Mesendoderm (in vitro differentiated cells): ENCODE measurements at places on chromosomes 2 and 18.

GRCh38 chr18:3397031-3397750 is 52.8 kb upstream of the TGIF1 start:
- no peak for DNase-seq

DNA sequence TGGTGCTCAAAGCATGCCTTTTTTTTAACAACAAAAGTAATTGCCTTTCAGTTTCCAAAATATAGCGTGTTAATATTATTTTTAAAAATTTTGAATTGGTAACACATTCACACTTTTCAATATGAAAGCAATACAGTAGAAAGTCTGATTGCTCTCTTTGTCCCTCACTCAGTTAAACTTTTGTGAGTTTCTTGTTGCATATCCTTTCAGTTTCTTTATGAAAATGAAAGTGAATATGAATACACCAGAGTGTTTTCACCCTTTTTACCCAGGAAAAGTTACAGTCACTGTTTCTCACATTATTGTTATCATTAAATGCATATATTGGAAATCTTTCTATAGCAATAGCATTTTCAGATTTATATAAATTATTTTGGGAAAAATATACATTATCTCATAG is 377.4 kb upstream of the CRIM1 start:
- DNase-seq = no peak

- peak; percentile 28 for DNase-seq
Observed at GRCh38 chr2:232925153-232925820, 55.2 kb downstream of the SNORC start.

DNA sequence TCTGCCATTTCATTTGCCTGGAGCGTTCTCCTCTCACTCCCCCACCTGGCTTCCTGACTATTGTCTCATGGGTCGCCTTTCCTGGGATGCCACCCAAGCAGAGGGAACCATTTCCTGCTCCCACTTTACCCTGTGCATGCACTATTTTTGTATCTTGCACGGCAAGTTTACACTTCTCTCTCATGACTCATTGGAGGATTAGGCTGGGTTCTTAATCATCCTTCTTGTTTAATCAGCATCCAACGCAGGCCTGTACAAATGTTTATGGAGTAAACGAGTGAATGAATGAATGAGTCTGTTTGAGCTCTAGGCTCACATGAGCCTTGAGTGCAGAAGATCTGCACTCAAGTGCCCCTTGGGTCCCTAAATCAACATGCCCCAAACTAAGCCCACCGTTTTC is 3.8 kb upstream of the ARHGAP25 start:
- DNase-seq = no peak

GRCh38 chr18:11411048-11411447 is 198.3 kb upstream of the SLC35G4 start:
- no peak for DNase-seq

- DNase-seq = no peak
Observed at GRCh38 chr18:23547306-23547705, 39.0 kb downstream of the NPC1 start.

- DNase-seq = no peak
Observed at GRCh38 chr2:161164161-161164560, 3.9 kb downstream of the TANK start.

DNA sequence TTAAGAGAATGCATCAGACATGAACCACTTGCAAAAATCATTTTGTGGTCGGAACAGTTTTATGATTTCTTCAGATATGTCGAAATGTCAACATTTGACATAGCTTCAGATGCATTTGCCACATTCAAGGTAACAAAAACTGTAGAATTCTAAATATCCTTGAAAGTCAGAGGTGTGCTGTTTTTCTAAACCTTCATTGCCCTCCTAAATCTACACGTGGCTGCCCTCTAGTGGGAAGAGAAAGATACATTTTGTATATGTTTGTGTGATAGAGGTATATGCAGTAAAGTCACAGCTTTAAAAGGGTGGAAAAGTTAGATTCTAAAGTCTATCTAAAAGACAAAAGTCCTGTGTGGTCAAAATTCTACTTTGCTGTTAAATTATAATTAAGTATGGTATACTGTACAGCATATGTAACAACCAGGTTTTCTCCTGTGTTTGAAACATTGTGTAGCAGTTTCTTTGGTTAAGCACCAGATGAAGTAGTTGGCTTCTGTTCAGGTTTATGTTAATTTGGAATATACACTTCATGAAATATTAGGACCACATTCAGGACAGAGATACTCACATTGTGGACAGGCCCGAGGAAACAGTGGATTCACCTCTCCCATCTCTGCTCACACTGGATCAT is 65.9 kb upstream of the ITM2C start:
- DNase-seq = peak; percentile 68

DNA sequence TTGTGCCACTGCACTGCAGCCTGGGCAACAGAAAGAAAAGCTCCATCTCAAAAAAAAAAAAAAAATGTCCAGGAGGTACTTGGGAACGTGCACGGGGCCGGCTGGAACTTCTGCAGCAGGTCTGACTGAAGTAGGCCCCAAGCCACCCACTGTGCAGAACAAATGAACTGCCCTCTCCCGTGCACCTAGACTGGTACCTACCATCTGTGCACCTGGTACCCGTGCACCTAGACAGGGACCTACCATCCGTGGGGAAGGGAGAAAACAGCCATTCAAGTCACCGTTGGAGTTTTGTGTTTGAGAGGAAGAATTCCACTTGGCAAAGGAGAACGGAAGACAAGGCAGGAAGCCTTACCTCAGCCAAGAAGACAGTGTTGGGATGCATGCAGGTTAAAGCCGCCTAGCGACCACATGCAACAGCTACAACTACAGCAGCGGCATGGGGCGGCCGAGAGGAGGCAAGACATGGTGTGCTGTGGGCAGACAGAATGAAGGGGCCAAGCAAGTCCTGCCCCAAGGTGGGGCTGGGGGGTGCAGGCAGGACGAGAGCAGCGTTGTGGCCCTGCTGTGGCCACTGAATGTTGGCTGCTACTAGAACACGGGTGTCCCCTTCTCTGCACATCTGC is 16.1 kb downstream of the ST3GAL5 start:
- peak; percentile 62 for DNase-seq

DNA sequence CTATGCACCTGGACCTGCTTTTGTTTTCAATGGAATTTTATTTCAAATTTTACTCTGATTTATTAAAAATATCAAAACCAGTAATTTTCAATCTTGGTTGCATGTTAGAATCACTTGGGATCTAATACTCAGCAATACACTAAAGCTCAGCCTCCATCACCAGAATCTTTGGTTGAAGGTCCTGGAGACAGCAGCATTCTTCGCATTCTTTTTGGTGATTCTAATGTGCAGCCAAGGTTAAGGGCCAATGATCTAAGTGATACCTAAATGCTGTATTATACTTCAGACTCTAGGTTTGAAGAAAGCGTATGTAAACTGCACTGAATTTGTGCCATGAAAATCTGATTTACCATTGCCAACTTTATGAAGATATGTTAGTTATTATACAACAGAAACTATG is 493.1 kb downstream of the XIRP2 start:
- DNase-seq = peak; percentile 76

- DNase-seq = no peak
Observed at GRCh38 chr18:73549236-73549635, 598.4 kb downstream of the FBXO15 start.

DNA sequence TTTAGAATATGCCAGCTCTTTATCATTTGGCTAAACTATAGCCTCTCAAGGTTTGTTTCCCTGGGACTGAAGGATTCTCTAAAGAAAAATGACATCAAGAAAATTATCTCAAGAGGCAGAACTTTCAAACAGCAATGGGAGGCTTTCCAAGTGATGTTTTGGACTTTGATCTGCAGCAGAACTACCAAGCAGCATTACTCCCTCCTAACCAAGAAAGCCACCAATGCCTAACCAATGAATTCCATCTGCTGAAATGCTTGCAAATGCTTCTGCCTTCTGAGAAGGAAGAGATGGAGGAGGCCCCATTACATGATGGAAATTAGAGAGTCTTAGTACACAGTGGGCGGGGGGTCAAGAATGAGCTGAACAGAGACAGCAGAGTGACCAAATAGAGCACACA is 95.1 kb upstream of the SLC35G4 start:
- DNase-seq = no peak

DNA sequence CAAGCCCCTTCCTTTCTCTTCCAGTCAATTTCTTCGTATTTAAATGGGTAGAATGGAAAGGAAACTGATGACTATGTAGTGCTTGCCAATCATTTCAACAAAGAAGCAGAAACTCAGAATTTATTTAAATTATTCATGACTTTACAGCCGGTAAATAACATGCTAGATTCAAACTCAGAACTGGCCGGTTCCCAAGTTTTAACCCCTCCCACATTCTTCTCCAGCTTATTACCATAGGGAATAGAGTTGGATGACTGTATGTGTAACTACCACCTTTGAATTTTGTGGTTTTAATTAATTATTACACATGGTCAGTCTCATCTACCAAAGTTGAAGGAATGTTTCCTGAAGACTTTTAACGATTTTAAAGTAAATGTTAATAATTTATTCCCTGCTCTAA is 819.3 kb upstream of the LRATD1 start:
- no peak for DNase-seq

- peak; percentile 74 for DNase-seq
Observed at GRCh38 chr18:79911344-79912270, 39.8 kb downstream of the SLC66A2 start.

GRCh38 chr2:15145046-15145817 is 415.9 kb downstream of the NBAS start:
- DNase-seq = no peak

DNA sequence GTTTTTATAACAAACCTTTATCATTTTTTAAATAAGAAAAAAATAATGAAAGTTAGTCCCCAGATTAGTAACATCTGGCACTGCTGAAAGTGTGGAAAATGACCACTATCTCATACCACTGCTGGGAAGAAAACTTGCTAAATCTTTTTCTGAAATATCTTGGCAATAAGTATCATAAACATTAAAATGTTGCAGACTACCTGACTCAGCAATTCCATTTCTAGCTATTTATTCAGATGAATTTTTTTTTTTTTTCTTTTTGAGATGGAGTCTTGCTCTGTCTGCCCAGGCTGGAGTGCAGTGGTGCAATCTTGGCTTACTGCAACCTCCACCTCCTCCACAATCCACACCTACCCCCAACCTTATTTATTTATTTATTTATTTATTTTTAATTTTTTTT is 35.3 kb upstream of the SOS1 start:
- DNase-seq = no peak

- DNase-seq = no peak
Observed at GRCh38 chr2:63658176-63658968, 69.6 kb downstream of the MDH1 start.

DNA sequence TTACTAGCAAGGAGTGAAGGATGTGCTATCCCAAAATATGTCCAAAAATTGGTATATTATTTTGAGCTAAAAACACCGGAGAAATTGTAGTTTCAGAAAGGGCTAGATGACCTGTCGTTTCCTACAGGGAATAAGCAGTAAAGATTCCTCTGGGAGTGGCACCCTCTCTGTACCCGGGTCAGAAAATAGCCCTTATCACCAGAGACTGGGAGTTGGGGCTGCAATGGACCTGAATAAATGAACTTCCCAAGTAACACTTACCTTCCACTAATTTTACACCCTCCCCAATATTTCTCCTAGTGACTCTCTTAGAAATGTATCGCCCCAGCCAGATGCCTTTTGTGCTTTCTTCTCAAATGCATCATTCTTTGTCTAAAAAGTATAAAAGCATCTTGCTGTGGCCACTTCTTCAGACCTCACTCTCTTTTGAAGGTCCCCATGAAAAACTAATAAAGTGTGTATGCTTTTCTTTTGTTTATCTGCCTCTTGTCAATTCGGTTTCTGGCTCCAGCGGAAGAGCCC is 734 bp upstream of the RMC1 start:
- DNase-seq = no peak
